ENCODE measurements at places on chromosomes 7 and 10.
A peak's percentile ranks its signal among the peaks of the same experiment; 100 is the strongest.

DNA sequence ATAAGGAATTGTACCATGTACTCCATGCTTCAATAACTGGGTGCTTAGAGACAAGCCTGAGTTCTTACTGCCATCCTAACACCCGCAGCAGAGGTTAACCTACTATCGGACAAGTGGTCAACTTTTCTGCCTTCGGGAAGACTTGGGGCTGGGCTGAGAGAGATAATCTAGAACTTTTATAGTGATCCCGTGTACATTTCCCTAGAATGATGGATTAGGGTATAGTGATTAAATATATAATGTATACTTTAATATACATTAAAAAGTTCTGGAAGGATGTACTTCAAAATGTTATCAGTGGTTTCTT is 12.2 kb upstream of the HNRNPF start:
- no peak for DNase-seq

- DNase-seq: no peak
These were observed 46.4 kb downstream of the AOAH start for GRCh38 chr7:36677769-36678437.

DNA sequence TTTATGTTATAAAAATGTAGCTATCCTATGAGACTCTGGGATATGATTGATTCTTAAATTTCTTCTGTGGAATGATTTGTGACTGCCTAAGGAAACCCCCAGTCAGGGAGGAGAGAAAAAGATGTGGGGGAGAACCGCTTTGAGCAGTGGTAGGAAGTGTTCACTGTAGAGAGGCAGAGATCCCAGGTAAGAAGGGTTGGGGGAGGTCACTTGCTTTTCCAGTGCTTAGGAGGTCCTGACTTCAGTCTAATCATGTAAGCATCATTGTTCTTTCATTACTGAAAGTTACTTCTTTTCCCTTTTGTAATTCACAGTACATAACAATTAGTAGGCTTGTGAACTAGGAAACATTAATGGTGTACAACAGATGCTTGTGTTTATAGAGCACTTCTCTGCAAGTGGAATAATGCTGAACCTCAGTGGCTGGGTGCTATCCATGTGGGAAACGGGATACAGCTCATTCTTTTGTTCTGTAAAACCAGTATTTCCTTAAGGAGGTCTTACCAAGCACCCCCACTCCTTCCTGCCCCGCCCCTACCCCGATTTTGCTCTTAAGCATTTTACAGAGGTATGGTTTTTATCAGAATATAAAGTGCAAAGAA is 165.4 kb downstream of the ST7 start:
- DNase-seq: no peak

DNA sequence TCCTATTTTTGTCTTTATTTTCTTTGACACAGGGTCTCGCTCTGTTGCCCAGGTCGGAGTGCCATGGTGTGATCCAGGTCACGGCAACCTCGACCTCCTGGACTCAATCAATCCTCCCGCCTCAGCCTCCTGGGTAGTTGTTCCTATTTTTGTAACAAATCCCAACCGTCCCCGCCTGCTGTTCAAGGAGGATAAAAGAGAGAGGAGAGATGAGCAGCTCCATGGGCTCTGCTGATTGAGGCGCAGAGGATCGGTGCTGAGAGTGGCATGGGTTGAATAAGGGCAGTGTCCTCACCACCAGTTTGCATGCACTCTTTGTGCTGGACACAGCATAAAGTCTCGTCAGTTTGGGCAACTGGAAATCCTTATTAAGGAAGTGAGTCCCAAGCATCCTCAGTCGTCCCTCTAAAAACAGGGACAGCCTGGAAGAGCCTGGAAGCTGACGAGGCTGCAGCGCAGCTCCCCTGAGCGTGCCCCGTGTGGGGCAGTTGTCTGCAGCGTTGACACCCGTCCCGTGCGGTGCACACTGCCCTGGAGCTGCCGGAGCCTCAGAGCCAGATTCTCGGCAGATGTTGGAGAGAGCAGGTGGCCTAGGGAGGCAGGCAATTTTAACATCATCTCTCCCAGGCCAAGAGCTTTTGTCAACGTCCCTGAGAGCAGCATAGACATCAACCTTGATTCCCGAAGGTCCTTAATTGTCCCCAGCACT is 404.2 kb upstream of the RNF32 start:
- DNase-seq: no peak

DNA sequence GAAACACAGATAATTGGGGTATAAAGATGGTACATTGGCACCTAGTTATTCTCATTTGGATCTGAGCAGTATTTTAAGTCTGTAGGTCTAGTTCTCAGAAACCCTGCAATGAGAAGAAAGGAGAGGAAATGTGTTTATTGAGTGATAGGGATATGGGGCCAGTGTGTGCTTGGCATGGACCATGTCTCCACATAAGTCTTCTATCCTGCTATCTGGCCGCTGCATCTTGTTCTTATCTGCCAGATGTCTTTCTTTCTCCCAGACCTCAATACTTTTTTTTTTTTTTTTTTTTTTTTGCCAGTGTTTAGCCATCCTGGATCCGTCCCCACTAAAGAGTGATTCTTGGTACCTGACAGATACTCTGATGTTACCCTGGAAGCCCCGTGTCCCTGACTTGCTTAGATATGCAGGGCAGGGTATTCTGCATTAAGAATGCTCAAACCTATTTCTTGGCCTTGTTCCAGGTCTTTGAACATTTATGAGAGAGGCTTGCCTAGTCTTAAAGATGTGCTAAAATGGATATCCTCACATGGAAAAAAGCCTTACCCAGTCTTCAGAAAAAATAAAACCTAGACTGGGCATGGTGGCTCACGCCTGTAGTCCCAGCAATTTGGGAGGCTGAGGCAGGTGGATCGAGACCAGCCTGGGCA is 10.0 kb downstream of the MTURN start:
- no peak for DNase-seq

DNA sequence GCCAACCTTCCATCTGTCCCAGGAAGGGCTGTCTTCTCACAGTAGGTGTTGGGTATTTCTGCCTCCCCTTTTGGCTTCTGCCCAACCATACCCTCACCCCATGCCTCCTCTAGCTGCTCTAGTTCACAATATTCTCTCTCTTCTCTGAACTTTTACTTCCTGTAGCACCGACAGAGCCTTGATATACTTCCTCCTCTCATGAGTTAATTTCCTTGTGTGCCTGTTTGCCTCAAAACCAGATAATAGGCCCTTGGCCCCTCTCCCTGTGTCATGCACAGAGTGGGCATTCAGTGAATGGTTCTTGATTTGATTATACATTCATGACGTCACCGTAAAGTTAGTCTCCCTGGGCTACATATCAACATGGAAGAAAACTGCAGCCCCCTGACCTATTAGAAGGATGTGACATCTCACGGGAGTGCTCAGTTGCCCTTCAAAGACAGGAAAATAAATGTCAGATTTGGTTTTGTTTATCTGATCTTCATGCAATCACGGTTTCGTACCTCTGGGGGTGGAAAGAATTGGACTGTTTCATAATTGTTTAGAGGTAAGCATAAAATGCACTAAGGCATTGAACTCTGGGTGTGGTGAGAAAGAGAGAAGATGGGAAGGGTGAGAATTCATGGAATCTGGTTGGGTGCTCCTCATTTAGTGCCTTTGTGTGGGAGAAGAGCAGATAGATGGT is 127.7 kb downstream of the ITIH5 start:
- no peak for DNase-seq

- no peak for DNase-seq
These were observed 178.3 kb downstream of the CDCA7L start for GRCh38 chr7:21767300-21767900.

DNA sequence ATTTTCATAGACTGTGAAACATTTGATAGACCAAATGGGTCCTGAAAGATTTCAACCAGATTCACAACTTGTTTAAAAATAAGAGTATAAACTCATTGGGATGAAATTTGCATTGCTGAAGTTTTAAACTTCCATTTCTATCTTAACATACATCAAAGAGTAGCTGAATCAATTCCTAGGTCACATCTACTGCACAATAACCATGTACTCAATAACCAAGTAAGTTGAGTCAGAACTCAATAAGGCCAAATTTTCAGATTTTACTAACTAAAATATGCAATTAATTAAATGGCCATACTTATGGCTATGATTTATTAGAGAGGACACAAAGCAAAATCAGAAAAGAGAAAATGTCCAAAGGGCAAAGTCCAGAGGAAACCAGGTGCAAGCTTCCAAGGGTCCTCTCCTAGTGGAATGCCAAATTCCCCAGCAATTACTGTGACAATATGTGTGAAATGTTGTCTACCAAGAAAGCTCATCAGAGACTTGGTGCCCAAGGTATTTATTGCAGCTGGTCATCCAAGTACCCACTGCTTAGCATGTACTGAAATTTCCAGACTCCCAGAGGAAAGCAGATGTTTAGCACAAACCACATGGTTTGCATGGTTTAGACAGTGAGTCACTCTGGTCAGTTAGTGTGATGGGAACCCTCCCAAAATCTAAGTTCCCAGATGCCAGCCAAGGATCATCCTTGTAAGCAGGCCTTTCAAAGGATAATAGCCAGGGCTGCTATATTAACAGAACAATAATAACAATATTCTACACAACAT is 238.9 kb downstream of the IPMK start:
- DNase-seq: no peak

- no peak for DNase-seq
These were observed 260.3 kb downstream of the ARHGAP12 start for GRCh38 chr10:31668326-31668725.

DNA sequence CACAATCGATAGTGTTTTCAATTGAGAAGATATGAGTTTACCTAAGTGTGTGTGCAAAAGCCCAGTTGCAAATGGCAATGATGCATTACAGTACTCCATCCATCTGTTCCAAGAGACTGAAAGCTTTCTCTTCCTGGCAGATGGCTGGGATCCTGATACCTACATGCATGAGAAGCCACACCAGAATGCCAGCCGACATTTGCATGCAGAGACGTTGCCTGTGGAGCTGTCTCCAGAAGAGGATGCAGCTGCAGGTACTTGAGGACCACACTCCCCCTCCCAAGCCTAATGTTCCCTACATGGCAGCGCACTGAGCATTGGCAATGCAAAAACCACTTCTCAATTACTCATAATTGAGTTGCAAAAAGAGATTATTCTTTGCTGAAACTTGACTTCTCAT is 332.1 kb downstream of the WDR11 start:
- DNase-seq: no peak

GRCh38 chr10:12308736-12309375 is 40.5 kb upstream of the CAMK1D start:
- DNase-seq: no peak

GRCh38 chr7:80047856-80048459 is 86.7 kb upstream of the GNAI1 start:
- no peak for DNase-seq

DNA sequence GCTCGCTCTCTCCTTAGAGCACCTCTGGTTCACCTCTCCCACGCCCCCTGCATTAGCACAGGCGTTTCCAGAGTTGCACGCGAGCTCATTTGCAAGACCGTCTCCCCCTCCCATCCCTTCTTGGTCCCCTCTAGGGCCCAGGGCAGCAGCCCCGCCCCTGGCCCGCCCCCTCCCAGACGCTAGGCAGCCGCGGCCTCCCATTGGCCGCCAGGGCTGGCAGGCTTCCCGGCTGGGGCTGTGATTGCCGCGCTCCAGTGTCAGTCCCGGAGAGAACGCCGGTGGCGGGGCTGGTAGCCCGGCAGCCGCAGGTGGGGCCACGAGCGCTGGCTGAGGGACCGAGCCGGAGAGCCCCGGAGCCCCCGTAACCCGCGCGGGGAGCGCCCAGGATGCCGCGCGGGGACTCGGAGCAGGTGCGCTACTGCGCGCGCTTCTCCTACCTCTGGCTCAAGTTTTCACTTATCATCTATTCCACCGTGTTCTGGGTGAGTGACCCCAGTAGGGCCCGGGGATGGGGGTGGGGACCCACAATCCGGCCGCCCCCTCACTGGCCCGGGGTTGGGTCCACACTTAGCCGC is at the start of gene TSPAN15:
Gene TSPAN15, plus strand, starts transcription at position 257 of the 575 bp plus-strand sequence. Its CDS starts 130 bp downstream, at position 387.
- DNase-seq: peak; percentile 69

DNA sequence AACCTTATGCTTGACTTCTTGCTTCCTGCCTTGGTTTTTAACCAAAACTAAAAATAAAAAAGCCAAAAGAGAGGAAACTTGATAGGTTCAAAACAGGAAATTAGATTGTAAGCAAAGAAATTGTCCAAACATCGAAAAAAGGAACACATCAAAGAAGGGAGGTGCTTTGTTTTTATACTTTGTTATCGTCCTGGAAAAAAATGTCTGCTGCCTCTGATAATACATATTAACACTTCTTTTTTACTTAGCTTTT is 286.6 kb upstream of the C7orf33 start:
- no peak for DNase-seq

DNA sequence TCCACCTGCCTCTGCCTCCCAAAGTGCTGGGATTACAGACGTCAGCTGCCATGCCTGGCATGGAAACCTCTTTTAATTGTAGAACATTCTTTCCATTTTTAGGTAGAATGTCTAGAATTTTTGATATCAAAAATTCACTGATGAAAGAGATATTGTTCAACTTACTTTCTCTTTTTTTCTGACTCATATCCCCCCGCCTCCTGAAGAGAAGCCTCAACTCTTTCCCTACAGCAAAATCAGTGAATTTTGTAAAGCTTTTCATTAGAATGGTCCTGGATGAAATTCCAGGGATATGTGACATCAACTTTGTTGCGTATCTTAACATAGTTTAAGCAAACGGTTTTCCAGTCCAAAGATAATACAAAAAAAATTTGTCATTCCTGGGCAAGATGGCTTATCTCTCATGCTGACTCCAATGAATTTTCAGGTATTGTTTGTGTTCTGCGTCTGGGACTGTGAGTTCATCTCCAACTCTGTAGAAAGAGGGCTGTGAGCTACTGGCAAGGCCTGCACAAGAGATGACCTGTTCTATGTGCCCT is 256.8 kb downstream of the BMPER start:
- no peak for DNase-seq

GRCh38 chr10:58275908-58276307 is 6.9 kb downstream of the CISD1 start:
- DNase-seq: no peak

DNA sequence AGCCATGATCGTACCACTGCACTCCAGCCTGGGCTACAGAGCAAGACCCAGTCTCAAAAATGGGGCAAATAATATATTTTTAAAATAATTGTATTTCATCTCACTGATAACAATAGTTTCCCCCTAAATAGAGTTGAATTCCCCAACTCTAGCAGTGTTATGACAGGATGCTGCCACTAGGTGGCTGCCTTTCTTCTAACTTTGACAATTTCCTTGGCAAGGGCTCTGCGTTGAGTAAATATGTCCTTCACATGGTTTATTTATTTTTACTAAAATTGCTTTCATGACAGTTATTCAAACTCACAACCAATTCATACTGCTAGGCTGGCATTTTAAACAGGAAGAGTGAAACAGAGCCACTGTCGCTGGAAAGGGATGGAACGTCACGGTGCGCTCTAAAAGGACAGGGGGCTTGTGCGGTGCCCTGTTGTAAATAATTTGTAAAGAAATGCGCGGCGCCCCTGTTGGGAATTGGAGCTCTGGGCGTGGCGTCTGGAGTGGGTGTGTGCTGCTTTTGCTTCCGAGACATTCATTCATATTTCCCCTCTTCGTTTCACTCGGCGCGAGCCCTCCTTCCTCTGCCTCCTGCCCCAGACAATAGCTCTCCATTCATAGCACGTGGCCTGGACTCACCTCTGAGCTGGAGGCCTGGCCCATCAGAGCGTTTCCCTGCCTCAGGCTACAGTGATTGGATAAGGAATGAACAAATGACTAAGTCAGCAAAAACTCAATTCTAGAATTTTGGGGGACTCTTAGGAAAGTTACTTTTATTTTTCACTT is 20.5 kb upstream of the PITRM1 start:
- DNase-seq: no peak
